Cardiac muscle cell (in vitro differentiated cells and primary cell): ENCODE measurements at places on chromosomes 3 and 15. TPM values are rescaled to one million over a fixed set of nuclear protein-coding genes. Genes with fewer than 3 reads are reported as not detected.

Gene SH3GL3
- total RNA-seq, result 38.2 and 79.6 TPM in 2 replicates

DNA sequence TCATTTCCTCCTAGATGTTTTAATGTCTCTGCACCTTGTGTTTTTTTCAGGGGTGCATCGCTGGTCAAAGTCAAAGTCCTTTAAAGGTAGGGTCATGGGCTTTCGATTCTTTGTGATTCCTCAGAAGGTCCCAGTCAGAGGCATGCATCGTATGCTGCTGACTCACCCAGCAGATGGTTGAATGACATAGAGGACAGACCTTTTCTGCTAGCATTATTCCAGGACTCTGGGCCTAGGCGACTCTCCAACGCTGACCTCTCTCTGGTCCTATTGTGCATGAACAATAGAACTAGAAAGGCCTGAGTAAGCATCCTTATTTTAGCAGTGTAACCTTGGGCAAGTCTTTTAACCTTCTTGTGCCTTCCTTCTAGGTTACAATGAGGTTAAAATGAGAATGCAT is 75.9 kb downstream of the DGKG start:
- DNase-seq, result no peak

DNA sequence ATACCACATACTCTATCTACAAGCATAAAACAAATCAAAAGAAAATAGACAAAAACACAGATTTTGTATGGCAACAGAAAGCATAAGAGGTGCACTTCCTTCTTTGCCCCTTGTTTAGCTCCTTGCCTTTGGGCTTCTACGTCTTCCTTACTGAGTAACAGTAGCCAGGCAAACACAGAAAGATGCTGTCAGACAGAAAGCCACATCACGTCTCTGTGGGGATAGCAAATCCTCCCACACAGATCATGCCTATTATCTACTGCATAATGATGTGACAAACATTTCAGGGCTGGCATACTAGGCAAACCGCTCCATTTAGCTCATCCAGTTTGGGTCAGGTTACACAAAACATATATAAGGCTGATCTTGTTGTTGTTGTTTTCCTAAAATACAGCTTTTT is 92.7 kb downstream of the BOC start:
- no peak for DNase-seq

Gene GOLGA8G
- total RNA-seq, result 0.15 TPM in 1 of 2 replicates, not detected in the other

DNA sequence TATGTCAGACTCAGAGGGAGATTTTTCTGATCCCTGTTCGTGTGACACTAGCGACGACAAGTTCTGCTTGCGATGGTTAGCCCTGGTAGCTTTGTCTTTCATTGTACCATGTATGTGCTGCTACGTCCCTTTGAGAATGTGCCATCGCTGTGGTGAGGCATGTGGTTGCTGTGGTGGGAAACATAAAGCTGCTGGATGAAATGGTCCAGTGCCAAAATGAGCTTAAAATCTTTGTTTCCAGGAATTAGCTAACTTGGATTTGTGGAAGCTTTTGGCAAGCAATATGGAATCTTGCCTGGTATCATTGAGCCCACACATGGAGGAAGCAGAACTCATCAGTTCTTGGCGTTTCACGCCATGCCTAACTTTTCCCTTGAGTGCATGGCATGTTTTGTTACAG is 98.8 kb downstream of the SPRED1 start:
- DNase-seq, result no peak

GRCh38 chr3:70811880-70812279 is 499.4 kb upstream of the MDFIC2 start:
- DNase-seq, result peak; percentile 90

Gene CRTAP
- total RNA-seq, result 62.1 and 127 TPM in 2 replicates

Gene ARHGEF26
- 4.0 and 4.2 TPM in 2 replicates for total RNA-seq

DNA sequence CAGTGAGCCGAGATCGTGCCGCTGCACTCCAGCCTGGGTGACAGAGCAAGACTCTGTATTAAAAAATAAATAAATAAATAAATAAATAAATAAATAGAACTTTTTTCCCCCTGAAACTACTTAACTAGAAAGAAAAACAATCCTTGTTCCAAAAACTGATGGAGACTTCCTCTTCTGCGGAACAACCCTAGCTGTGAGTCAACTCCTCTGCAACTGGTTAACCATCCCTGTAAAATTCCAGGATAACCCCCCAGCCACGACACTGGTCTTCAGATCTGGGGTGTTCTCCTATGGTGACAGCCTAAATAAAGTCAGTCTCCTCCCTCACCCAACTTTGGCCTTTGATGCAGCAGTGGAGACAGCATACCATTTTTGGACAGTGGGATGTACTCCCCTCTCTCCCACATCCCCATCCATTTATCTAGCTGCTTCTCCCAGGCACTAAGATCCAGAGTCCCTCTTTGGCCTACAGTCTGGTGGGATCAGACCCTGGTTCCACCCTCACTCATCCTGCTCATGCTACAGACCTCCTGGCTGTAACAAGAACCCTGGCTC is 352.6 kb downstream of the OCA2 start:
- no peak for DNase-seq

DNA sequence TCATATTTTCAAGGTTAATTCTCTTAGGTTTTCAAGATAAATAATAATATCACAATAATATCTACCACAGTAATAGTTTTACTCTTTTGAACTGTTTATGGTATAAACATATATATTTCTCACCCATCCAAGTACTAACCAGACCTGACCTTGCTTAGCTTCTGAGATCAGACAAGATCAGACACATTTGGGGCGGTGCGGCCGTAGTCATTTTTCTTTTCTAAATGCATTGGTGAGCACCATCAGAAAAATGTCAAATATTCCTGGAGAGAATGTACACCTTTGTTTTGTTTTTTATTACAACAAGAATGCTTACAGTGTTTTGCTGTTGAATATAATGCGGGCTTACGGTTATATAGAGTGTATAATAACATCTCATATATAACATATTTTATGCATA is 267.8 kb downstream of the ADAMTS17 start:
- DNase-seq, result no peak

DNA sequence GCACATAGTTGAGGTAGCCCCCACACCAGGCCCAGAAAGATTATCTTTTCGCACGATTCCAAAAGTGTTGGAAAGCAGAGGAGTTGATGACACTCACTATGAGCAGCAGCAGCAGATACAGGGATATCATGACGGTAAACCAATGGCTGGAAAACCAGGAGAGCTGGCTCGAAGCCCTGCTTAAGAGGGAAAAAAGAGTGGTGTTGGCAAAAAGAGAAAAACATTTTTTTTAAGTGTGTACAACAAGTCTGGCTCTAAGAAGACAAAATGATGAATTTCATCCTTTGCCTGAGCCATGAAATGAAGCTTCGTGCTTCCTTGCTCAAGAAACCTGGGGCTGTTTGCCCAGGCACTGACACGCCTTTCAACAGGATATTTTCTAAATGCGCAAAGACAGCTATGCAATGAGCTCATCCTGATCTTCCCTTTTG is 27.3 kb downstream of the PARP16 start:
- no peak for DNase-seq

DNA sequence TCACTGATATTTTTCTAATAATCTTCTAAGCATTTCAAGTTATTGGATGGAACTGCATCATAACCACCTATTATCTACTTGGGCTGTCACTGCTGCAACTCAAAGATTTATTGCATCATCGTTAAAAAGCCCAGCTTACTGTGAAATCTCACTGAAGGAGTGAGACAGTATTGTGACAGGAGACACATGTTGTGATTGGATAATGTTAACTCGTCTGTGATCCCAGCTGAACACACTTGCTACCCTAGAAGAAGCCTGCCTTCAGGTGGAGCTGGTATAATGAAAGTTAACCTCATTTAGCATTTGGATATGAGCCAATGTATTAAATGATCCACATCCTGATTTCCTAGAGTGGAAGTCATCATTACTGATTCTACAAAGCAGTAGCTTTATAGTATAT is 138.1 kb downstream of the MAP2K5 start:
- peak; percentile 57 for DNase-seq

- no peak for DNase-seq
Measured at GRCh38 chr15:96331144-96331944, 844 bp downstream of the NR2F2 start.

Gene DPPA2
- total RNA-seq, result not detected in 2 replicates

GRCh38 chr3:115822579-115822978 is 199.3 kb downstream of the GAP43 start:
- no peak for DNase-seq
